Stimulated activated CD8-positive, alpha-beta memory T cell treated with anti-CD3 and anti-CD28 coated beads, Interleukin-2, amount 100 ng/mL, for 1 hour (primary cell): ENCODE measurements at places on chromosomes 16 and 17.

- no peak for DNase-seq
These were observed 81.9 kb downstream of the KCNJ18 start for GRCh38 chr17:21774263-21774662.

- DNase-seq, result no peak
These were observed 136.7 kb upstream of the FAM20A start for GRCh38 chr17:68737761-68738443.

DNA sequence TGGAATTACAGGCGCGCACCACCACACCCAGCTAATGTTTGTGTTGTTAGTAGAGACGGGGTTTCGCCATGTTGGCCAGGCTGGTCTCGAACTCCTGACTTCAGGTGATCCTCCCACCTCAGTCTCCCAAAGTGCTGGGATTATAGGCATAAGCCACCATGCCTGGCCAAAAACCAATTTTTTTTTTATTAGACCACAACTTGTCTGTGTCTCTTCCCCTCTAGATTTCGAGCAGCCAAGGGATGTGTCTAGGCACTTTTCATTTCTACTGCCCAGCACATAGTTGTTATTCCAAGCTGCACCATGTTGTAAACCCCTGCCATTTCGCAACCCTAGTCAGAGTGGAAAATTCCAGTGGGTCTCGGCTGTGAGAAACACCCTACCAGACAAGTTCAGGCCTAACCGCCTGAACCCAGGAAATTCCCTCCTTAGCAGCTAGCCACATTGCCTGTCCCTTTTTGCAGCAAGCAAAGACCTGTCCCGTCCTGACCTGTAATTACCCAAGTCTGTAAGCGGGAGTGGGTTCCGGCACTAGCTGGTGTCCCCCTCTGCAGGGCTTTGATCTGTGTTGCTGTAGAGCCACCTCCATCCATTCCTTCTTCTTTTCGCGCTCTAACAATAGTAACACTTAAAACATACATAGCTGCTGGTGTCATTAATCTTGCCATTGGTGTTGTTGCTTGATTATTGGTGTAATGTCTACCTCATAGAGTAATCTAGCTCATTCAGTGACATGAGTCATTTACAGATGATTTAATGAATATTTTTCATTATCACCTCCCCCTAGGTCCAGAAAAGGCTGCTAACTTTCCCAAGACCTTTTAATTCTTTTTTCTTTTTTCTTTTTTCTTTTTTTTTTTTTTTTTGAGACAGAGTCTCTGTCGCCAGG is 77.3 kb upstream of the ATF7IP2 start:
- DNase-seq, result no peak

DNA sequence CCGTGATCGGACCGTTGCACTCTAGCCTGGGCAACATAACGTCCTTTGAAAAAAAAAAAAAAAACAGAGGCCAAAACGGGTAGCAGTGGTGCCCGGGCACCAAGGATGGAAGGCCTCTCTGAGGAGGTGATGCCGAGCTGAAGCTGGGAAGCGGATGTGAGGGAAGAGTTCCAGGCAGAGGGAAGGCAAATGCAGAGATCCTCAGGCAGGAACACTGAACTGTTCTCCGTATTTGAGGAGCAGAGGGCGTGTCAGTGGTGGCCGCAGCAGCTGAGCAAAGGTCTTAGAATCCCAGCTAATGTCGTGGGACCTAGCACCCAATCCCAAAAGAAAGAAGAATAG is 656 bp upstream of the KCTD13 start:
- no peak for DNase-seq

DNA sequence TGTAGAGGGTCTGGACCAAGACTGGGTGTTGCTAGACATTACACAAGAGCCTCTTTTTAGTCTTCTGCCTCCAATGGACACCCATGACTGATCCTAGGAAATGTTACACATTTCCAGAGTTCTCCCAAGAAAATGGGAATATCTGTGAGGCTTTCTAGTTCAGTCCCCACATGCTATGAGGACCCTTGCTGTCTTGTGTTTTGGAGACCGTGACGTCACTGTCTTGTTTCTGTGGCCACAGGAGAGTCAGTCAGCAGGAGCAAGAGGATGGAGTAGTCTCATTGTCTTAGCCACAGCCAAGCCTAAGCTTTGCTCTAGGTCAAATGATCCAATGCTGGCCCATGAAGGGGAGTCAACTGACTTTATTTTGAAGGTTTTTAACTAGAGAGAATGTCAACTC is 820.1 kb upstream of the RBFOX1 start:
- DNase-seq, result no peak

- no peak for DNase-seq
These were observed 232.1 kb upstream of the ASIC2 start for GRCh38 chr17:33525186-33525585.

GRCh38 chr17:357644-358043 is 5.0 kb upstream of the RPH3AL start:
- no peak for DNase-seq

GRCh38 chr16:21283521-21284289 is 5.6 kb upstream of the CRYM start:
- no peak for DNase-seq

GRCh38 chr17:17926840-17927449 is 45.3 kb downstream of the TOM1L2 start:
- no peak for DNase-seq

DNA sequence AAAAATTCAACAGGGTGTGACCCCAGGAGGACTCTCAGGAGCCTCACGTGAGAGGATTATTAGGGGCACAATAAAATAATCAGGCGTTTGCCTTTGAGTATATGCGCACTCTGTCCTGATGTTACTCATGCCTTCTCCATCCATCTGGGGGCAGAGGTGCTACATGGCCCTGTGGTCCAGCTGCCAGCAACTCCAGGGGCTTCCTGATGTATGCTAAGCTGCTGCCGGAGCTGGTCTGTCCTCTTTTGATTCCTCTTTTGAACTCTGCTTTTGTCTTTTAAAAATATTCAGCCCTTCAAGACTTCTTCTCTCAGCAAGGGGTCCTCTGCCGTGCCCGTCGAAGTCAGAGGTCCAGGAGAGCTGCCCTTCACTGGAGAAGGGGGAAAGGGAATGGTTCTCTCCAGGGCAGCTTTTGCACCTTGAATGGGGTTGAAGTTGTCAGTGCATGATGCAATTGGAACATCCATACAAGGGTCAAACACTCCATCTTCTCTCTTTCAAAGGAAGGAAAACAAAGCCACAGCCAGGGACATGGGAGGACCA is 431.4 kb downstream of the SHISA9 start:
- DNase-seq, result no peak

DNA sequence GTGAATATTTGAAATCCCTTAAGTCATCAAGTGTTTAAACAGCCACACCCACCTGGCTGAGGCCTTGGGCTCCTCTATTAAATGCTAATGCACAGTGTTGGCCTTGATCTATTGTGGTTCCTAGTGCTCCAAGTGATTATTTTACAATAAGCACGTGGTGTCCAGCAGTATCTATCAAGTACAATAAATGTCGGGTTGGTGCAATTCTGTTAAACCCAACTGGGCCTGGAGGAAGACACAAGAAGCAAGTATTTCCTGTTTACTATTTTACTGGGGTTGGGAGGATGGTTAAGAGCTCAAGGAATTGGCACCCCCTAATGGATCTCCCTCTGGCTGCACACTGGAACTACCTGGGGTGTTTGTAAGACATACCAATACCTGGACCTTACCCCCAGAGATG is 72.1 kb upstream of the HNF1B start:
- DNase-seq, result no peak

GRCh38 chr16:71645450-71645849 is 19.5 kb downstream of the MARVELD3 start:
- DNase-seq, result no peak

GRCh38 chr17:63096426-63096825 is 130.4 kb downstream of the TANC2 start:
- DNase-seq, result no peak

GRCh38 chr17:41008811-41009210 is at the start of gene KRTAP3-1:
Gene KRTAP3-1 (minus strand): TSS chr17:41009128. CDS start chr17:41009074, 54 bp downstream.
- DNase-seq, result no peak

- DNase-seq, result no peak
These were observed 56.4 kb downstream of the IRX5 start for GRCh38 chr16:54987081-54987480.

- no peak for DNase-seq
These were observed 13.9 kb upstream of the WNT3 start for GRCh38 chr17:46832331-46832821.

- no peak for DNase-seq
These were observed 2.6 kb downstream of the SOX8 start for GRCh38 chr16:984121-984694.

- DNase-seq, result no peak
These were observed 216.3 kb upstream of the PSMD7 start for GRCh38 chr16:74080311-74080710.

DNA sequence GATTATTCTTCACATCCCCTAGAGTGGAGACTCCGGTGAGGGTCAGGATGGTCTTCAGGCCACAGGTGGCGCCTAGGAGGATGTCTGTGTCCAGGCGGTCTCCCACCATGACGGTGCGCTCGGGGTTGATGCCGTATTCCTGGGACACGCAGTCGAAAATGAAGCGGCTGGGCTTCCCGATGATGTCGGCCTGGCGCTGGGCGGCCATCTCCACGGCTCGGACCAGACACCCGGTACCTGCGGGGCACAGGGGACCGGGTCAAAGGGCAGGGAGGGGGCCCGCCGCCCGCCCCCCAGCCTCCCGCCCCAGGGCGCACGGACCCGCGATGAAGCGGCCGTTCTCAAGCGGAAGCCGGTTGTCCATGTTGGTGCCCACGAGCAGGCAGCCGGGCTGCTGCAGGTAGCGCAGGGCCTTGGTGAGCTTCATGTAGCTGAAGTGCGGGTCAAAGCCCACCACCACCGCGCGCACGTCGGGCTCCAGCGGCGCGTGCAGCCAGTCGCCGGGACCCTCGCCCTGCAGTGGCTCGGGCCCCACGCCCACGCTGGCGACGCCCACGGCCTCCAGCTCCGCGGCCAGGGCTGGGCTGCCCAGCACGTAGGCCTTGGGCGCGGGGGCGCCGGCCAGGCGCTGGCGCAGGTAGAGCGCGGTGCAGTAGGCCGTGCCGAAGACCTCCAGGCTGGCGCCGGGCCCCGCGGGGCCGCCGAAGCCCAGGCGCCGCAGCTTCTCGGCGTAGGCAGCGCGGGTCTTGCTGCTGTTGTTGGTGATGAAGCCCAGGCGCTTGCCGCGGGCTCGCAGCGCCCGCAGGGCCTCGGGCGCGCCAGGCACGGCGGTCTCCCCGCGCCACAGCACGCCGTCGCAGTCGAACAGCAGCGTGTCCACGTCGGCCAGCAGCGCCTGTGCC is 572 bp downstream of the PGP start:
- no peak for DNase-seq

DNA sequence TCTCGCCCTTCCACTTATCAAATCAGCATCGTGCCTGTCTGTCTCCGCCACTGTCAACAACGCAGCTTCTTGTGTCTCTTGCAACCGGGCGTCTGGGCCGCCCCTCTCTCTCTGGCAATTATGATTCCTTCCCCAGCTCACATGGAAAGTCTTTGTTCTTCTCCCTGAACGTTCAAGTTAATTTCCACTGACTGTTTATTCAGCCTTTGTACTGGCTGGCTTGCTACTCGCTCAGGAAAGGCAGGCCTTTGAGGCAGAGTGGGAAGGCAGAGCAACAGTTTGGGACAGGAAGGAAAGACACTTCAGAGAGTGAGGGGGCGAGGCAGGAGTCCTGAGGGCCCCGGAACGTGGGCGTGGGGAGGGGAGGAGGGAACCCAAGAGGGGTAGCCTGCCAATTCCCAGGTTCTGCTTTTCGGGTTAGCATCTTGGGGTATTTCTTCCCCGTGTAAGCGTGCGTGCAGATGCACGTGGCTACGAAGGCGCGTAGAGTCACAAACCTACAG is 50.8 kb downstream of the AKAP1 start:
- no peak for DNase-seq

GRCh38 chr16:10981697-10982216 is 37.4 kb downstream of the CLEC16A start:
- DNase-seq, result no peak

GRCh38 chr17:15083225-15083624 is 181.9 kb downstream of the PMP22 start:
- no peak for DNase-seq

DNA sequence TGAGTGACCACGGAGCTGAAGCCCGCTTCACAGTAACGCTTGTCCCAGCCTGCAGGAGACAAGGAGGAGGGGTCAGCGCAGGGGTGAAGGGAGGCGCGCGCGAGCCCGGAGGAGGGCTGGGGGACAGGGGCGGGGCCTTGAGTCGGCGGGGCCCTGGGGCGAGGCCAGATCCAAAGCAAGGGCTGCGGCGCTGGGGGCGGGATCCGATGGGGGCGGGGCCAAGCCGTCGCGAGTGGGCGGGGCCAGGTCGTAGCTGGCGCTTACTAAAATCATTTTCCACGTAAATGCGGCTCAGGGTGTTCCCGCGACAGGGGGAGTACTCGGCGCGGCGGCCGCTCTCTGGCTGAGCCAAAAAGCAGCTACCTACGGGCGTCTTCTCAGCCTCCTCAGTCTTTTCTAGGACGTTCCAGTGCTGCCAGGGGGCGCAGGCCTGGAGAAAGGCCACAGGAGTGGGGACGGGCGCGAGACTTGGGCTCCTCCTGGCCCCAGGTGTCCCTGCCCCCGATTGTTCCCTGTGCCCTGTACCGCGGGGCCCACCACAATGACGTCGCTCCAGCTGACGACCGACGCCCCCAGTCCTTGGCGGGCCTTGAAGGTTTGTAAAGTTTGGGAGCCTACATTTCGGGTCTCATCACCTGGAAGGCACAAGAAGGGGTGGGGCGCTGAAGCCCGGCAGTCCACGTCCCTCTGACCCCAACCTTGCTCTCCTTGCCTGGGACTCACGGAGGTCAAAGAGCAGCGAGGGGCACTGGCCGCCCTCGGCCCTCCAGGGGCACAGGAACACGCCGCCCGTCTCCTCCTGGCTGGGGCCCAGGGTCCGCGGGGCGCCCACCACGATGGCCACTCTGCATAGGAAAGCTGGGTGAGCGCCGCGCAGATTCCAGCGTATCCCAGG is 3.9 kb downstream of the ITGA2B start:
- peak; percentile 72 for DNase-seq

DNA sequence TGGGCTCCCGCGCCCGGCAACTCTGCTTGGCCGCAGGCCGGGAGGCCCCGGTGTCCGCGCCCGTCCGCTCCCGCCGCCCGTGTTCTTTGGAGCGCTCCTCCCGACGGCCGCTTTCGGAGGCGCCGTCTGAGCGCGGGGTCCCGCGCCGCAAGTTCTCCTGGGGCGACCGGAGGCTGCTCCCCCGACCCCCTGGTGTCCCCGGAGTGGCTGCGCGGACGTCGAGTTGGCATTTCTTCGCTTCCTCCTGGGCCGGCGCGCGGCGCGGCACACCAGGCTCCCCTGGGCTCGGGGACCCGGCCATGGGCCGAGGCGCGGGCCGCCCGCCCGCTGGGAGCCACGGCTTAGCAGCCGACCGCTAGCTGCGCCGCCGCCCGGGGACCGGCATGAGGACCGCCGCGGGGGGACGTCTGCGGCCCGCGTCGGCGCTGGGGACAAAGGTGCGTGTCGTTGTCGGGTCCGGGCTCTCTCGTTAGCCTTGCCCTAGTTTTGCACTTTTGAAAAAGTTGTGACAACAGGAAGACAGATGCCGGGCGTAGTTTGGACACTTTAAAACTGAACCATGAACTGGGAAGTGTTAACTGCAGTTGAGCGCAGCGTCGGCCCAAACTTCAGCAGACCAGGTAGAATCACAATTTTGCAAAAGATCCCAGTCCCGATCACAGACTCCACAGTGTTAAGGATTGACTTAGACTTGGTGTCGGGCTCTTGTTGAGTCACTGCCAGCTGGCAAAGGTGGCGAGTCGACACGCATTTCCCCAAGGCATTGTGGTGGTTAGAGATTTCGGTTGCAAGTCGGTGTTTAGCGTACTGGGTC is 700 bp downstream of the UBN1 start:
- DNase-seq, result peak; percentile 8

- no peak for DNase-seq
These were observed 49.6 kb upstream of the RPL38 start for GRCh38 chr17:74153821-74154430.

- no peak for DNase-seq
These were observed 136.7 kb upstream of the HS3ST2 start for GRCh38 chr16:22677024-22677830.

GRCh38 chr16:70691223-70692129 is 5.6 kb upstream of the MTSS2 start:
- DNase-seq, result no peak
